HuH-7.5 (cell line): ENCODE measurements at places on chromosomes 5 and 9.

GRCh38 chr9:91948101-91948596 lies 1.9 kb downstream of the ROR2 start:
- no peak for DNase-seq

- no peak for DNase-seq
Measured at GRCh38 chr9:121277518-121278295, 9.7 kb downstream of the GSN start.

DNA sequence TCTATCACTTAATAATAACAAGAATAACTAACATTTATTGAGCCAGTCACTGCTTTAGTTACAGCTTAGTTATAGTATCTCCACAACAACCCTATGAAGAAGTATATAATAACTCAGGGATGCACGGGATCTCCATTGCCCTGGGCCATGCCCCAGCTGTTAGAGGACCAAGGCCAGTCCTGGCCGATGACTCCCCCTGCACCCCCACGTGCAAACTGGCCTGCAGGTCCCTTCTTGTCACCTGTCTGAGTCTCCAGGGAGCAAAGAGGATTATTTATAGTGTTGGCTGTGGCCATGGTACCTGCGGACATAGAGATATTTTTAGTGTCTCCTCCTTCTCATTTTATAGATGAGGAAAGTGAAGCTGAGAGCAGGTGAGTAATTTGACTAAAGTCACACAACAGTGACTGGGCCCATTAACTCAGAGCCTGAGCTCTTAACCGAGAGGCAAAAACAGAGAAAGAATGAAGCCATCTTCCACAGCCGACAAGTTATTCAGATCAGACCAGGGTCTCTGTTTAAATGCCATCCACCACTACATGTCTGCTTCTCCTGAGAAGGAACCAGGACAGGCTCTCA lies 94.4 kb downstream of the TMEM215 start:
- DNase-seq, result no peak

- no peak for DNase-seq
Measured at GRCh38 chr5:115394531-115394930, 98.1 kb upstream of the CCDC112 start.

DNA sequence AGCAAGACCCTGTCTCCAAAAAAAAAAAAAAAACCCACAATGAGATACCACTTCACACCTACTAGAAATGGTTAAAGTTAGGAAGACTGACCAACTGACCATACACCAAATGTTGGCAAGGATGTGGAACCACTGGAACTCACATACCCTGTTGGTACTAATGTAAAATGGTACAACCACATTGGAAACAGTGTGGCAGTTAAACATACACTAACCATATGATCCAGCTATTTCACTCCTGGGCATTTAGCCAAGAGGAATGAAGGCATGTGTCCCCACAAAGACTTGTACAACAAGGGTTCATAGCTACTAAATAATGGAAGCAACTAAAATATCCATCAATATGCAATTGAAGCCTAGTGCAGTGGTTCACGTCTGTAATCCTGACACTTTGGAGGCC lies 21.3 kb downstream of the NAIF1 start:
- no peak for DNase-seq

GRCh38 chr5:34483442-34484033 lies 172.6 kb upstream of the RAI14 start:
- DNase-seq, result no peak
